ENCODE measurements at places on chromosomes 1 and 21. TPM values are rescaled to one million over a fixed set of nuclear protein-coding genes. Genes with fewer than 3 reads are reported as not detected.

- H3K27ac ChIP-seq: no peak overlapping the region
- H3K27me3 ChIP-seq: peaks cover 17% of the 10 kb centered on the region
- H3K4me1 ChIP-seq: peaks cover 8% of the 10 kb centered on the region
- no peaks in the 10 kb centered on the region for H3K36me3 ChIP-seq
- DNase-seq: no peak
Observed at GRCh38 chr1:60918867-60919266, 163.5 kb upstream of the NFIA start.

DNA sequence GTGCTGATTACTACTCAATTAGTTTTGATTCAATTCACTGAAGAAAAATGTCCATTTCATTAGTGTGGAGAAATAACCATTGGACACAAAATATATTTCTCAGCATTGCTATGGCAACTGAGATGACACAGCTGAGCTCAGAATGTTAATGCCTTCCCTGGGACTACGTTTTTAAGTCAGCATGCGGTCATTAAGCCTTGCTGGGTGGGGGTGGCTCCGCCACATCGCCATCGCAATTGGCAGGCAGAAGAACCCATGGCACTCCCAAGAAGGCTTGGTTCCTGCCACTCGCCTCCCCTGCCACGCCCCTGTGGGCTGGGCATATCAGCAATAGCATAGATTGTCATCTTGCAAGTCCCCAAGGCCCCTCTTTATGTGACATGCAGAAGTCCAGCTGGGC, 256.7 kb upstream of the CAMK1G start:
- no peak overlapping the region for H3K27ac ChIP-seq
- DNase-seq: peak; percentile 55
- peaks cover 13% of the 10 kb centered on the region for H3K4me1 ChIP-seq
- no peaks in the 10 kb centered on the region for H3K36me3 ChIP-seq

GRCh38 chr1:11736746-11737639, 1.1 kb downstream of the AGTRAP start:
- no peaks in the 10 kb centered on the region for H3K36me3 ChIP-seq
- H3K27ac ChIP-seq: peak overlapping the region; percentile 61
- no peaks in the 10 kb centered on the region for H3K4me1 ChIP-seq
- peak overlapping the region; percentile 91 for H3K4me3 ChIP-seq
- no peaks in the 10 kb centered on the region for H3K27me3 ChIP-seq
- DNase-seq: peak; percentile 87

DNA sequence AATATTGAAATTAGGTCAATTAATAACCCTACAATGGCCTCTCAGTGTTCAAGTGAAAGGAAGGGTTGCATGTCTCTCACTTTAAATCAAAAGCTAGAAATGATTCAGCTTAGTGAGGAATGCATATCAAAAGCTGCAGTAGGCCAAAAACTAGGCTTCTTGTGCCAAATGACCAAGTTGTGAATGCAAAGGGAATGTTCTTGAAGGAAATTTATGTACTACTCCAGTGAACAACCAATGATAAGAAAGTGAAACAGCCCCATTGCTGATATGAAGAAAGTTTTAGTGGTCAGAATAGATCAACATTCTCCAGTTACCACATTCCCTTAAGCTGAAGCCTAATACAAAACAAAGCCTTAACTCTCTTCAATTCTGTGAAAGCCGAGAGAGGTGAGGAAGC, 10.0 kb downstream of the MAEL start:
- DNase-seq: no peak
- no peaks in the 10 kb centered on the region for H3K27me3 ChIP-seq

- no peak for DNase-seq
- no peaks in the 10 kb centered on the region for H3K27me3 ChIP-seq
- no peaks in the 10 kb centered on the region for H3K36me3 ChIP-seq
- H3K4me3 ChIP-seq: no peak overlapping the region
- H3K4me1 ChIP-seq: no peaks in the 10 kb centered on the region
Observed at GRCh38 chr1:29676496-29676895, 440.2 kb downstream of the PTPRU start.

GRCh38 chr1:54922921-54923421, 36.0 kb upstream of the DHCR24 start:
- peaks cover 6% of the 10 kb centered on the region for H3K4me1 ChIP-seq
- H3K27me3 ChIP-seq: no peaks in the 10 kb centered on the region
- DNase-seq: no peak
- H3K27ac ChIP-seq: no peak overlapping the region
- no peak overlapping the region for H3K4me3 ChIP-seq

- no peaks in the 10 kb centered on the region for H3K36me3 ChIP-seq
- no peaks in the 10 kb centered on the region for H3K27me3 ChIP-seq
- no peaks in the 10 kb centered on the region for H3K4me1 ChIP-seq
- no peak overlapping the region for H3K27ac ChIP-seq
- peak; percentile 62 for DNase-seq
- H3K4me3 ChIP-seq: no peak overlapping the region
Observed at GRCh38 chr1:175494011-175494554, 249.3 kb downstream of the TNR start.

DNA sequence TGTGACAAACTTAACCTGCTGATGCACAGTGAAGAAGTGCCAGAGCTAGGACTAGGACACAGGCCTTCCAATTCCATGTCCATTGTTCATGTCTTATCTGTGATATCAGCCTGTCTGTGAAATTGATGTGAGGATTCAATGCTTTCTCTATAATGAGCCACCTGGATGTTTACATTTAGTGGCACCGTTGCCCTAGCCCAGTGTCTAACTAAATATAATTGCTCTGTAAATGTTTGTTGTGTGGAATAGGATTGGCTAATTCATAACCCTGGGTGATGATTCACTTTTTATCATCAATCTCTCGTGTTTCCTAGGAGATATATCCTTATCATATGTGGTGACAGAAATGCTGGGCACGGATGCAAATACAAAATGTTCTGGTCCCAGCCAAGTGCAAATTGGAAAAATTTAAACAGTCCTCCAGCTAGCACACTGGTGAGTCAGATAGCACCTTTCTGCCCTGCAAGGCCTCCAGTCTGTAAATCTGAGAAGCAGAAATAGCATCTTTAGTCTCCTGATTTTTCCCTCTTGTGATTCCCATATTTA, 46.9 kb upstream of the GNG12 start:
- H3K4me3 ChIP-seq: no peak overlapping the region
- no peaks in the 10 kb centered on the region for H3K4me1 ChIP-seq
- DNase-seq: no peak
- H3K27me3 ChIP-seq: no peaks in the 10 kb centered on the region

- DNase-seq: no peak
- no peaks in the 10 kb centered on the region for H3K4me1 ChIP-seq
- H3K27me3 ChIP-seq: no peaks in the 10 kb centered on the region
- no peaks in the 10 kb centered on the region for H3K36me3 ChIP-seq
- H3K27ac ChIP-seq: peak overlapping the region; percentile 93
- H3K4me3 ChIP-seq: no peak overlapping the region
Observed at GRCh38 chr21:16743317-16743716, 769.5 kb upstream of the CXADR start.

DNA sequence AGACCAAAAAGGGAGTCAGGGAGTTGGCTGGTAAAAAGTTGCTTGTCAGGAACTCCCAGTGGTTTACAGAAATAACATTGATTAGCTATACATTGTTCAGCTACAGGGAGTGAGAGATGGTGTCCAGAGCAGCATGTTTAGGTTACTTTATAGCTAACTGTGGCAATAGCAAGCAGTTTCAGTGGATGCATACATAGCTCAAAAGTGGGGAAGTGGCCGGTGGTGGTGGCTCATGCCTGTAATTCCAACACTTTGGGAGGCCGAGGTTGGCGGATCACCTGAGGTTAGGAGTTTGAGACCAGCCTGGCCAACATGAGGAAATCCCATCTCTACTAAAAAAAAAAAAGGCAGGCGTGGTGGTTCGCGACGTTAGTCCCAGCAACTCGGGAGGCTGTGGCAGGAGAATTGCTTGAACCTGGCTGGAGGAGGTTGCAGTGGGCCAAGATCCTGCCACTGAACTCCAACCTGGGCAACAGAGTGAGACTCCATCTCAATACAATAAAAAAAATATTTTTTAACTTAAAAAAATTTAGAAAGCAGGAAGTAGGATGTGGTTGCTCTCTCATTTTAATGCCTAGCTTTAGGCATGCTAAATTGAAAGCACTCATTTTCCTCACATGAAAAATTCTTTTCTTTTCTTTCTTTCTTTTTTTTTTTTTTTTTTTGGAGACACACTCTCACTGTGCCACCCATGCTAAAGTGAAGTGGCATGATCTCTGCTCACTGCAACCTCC, 109.7 kb downstream of the PPIAL4G start:
- no peaks in the 10 kb centered on the region for H3K36me3 ChIP-seq
- H3K27me3 ChIP-seq: no peaks in the 10 kb centered on the region
- H3K4me3 ChIP-seq: no peak overlapping the region
- DNase-seq: no peak

DNA sequence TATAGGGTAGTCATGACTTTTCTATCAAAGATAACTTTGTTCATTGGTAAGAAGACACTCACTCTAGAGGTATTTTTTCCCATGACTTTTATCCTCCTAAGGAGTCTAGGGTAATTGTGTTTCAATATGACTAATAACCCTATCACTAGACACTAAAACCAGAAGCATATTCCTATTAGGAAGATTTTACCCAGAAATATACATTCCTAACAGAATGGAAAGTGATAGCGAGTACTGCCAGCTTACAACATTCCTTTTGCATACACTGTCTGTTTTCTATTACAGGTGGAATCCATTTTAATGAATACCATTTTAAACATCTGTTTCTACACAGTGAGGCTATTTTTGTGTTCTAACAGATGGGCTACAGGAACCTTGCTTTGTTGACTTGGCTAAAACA, 31.4 kb upstream of the C1orf185 start:
- H3K27ac ChIP-seq: no peak overlapping the region
- no peak overlapping the region for H3K4me3 ChIP-seq
- no peaks in the 10 kb centered on the region for H3K4me1 ChIP-seq
- H3K36me3 ChIP-seq: no peaks in the 10 kb centered on the region
- no peaks in the 10 kb centered on the region for H3K27me3 ChIP-seq

Gene MAP3K21
- total RNA-seq: 9.4 TPM

Gene C1orf185
- total RNA-seq: not detected

Gene LRIF1
- total RNA-seq: 19.9 TPM
